ENCODE measurements at places on chromosomes 16 and 17.
A peak's percentile ranks its signal among the peaks of the same experiment; 100 is the strongest.

- no peak for DNase-seq
Observed at GRCh38 chr16:16016388-16016964, 67.1 kb downstream of the ABCC1 start.

- DNase-seq: no peak
Observed at GRCh38 chr16:69483611-69484010, 59.2 kb downstream of the CYB5B start.

GRCh38 chr16:10669791-10670190 lies 24.9 kb downstream of the TEKT5 start:
- no peak for DNase-seq

GRCh38 chr17:80835816-80836657 lies 155.6 kb upstream of the CHMP6 start:
- no peak for DNase-seq

GRCh38 chr16:50278251-50278650 lies 11.9 kb downstream of the ADCY7 start:
- DNase-seq: no peak

- DNase-seq: no peak
Observed at GRCh38 chr16:85473323-85473722, 139.8 kb upstream of the GSE1 start.

GRCh38 chr16:50741781-50742575 lies at the start of gene CYLD:
Gene CYLD, plus strand, starts transcription at chr16:50742086. Its CDS starts 7,613 bp downstream, at chr16:50749699.
- DNase-seq: peak; percentile 100

DNA sequence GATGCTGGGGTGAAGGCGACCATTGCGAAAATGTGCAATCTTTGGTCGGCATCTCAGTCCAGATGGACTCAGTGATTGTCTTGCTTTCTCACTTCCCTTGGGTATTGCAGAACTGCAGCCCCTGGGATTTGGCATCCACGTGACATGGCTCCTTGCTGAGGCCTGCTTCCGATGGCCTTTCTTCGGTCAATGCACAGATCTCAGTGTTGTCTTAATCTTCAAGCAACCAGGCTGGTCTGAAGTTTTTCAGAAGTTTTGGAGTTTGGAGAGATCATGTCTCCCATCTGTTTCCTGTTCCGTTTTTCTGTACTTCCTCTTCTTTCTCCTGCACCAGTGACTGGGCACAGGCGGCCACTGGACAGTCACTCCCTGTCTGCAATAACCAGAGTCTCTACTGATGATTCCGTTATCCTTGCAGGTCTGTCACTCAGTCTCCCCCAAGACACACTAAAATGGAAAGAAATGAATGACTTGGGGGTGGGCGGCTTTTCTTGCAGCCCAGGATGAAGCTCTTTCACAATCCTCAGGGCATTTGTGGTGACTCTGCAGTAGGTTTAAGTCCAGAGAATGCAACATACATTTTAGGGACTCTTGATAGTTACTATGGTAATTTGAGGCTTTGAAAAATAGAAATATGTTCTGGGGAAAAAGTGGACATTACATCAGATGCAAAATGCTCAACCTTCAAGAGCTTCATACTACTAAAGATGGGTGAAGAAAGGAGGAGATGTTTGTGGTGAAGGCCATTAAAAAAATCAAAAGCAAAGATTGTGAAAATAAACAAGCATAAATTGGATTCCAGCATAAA lies 106.3 kb upstream of the ZFHX3 start:
- DNase-seq: no peak

GRCh38 chr17:7196651-7197401 lies 17.7 kb upstream of the ASGR1 start:
- no peak for DNase-seq

DNA sequence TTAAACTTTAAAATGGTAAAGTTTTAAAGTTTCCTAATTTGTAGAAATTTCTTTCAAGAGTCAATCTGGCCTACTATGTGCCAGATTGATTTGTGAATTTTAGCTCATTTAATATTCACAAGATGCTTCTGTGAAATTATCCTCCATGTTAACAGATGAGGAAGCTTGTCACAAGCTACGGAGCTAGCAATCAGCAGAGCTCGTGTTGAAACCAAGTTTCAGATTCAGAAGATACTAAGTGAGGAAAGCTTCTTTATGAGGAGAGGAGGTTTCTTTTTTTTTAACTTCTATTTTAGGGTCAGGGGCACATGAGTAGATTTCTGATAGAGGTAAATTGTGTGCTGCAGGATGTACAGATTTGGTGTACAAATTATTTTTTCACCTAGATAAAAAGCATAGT lies 135.9 kb downstream of the HS3ST4 start:
- DNase-seq: no peak

DNA sequence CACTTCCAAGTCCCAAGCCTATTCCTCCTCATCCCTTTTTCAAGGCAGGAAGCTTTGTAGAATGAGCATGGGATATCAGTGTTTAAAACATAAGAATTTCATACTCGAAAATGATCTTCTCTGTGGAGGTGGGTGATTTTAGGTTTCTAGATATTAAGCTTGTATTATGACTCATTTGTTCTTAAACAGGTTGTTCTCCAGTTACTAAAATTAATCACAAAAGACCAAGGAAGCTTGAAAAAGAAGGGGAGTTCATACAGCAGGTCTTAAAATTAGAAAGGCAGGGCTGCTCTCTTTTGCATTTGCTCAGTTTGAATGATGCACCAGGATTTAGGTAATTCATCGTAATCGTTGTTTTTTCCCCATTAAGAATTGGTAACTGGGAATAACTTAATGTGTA lies 208.7 kb downstream of the PRKCA start:
- DNase-seq: no peak

DNA sequence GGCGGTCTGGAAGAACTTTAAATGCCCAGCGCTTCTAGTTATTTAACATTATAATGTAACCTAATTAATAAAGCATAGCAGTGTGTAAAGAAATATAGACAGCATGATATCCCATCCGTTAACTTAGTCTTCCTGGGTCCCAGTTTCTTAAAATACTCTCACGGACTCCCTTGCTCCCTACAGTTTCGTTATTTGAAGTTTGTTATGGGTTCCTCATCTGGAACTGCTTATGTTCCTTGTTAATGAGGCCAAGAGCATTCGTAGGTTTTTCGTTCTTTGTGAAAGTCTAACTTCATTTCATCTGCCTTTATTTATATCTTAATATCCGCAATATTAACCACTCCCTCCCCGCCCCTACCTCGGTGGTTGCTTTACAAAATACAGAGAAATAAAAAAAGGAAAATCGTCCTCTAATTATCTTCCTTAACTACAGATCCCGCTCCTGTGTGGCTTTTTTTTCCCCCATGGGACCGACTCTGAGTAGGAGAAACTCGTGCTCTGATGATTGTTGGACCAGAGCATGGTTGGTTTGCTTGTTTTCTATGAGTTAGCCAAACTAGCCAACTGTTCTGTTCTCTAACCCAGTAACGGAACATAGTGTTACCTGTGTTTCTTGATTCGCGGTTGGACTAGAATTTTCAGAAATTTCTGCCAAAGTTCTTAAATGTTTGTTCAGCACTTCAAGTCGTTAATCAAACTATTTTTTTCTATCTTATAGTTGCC lies 863 bp downstream of the ADPRM start:
- DNase-seq: peak; percentile 5

- no peak for DNase-seq
Observed at GRCh38 chr17:70774339-70775117, 605.2 kb downstream of the KCNJ2 start.

- peak; percentile 89 for DNase-seq
Observed at GRCh38 chr17:50707289-50708049, at the start of gene ANKRD40. Gene ANKRD40, minus strand, starts transcription at chr17:50707914. Its CDS starts 260 bp downstream, at chr17:50707654.

- no peak for DNase-seq
Observed at GRCh38 chr17:11493936-11494335, 104.3 kb upstream of the DNAH9 start.

DNA sequence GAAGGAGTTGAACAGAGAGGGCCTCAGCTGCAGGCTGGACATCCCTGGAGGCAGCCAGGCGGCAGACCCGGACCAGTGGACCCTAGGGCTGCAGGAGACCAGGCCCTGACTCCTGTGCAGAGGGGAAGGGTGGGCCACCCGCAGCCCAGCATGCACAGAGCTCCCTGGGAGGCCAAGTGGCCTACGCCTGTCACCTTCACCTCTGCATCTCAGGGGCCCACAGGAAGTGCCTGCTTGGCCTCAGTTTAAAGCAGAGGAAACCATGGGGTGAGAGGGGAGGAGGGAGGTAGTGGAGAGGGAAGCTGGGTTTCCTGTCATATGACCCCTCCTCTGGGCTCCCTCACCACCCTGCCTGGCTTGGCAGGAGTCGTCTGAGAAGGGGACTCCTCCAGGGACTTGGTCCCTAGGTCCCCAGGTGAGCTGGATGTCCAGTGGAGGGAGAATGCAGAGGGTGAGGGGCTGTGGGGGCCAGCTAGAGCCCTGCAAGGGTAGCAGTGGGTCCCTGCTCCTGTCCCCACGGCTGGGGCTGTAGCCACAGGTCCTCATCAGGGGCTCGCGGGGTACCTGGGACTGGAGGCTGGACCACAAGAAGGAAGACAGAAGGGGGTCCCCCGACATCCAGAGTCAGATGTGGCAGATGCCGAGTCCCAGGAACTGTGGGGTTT lies at the start of gene TMC8:
Gene TMC8 (plus strand): TSS at position 335 of the 665 bp plus-strand sequence. CDS start 818 bp downstream, outside the sequence.
- DNase-seq: peak; percentile 95

DNA sequence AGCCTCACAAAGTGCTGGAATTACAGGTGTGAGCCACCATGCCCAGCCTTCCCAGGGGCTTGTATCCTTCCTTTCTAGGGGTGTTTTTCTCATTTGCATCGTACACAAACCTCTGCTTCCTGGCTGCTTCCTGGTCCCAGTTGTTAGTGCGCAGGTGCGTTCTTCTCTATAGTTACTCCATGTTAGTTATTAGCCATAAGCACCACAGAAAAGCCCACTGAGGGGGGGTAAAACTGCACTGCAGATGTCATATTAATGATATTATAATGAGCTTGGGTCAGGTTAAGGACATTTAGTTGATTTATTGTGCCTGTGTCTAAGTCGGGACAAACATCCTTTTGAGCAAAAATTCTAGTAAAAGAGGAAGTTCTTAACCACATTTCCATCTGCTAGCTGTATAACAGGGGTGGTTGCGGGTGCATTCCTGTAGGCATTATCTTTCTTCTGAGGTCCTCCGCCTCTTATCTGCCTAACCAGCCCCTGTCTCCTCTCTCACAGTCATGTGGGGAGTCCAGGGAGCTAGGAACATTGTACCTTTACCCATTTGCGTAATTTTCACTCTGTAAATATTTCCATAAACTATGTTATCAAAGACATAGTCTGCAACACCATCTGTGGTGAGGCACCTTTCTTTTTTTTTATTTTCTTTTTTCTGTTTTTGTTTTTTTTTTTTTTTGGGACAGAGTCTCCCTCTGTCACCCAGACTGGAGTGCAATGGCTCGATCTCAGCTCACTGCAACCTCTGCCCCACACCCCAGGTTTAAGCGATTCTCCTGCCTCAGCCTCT lies 23.6 kb upstream of the ATF7IP2 start:
- no peak for DNase-seq

DNA sequence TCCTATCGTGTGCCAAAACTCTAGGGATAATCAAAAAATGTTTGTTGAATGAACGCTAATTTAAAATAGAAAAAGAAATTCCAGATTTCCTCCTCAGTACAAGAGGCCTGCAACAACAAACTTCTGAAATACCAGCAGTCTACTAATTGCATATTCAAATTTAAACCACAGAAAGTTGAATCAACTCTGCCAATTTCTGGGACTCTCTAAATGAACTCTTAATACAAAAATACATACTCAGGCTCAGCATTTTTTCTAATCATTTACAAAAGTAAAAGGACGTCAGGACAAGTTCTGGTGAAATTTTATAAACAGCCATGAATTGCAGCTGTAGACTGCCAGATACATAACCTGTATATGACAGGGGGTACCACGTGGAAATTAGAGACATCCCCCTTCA lies 49.0 kb downstream of the KANSL1 start:
- no peak for DNase-seq

- DNase-seq: no peak
Observed at GRCh38 chr16:3876695-3877094, 3.8 kb downstream of the CREBBP start.

GRCh38 chr17:61253362-61253761 lies 146.3 kb upstream of the TBX2 start:
- DNase-seq: no peak

GRCh38 chr17:8326511-8327302 lies 12.9 kb upstream of the ODF4 start:
- DNase-seq: peak; percentile 9

GRCh38 chr17:3755335-3756030 lies 31.8 kb downstream of the HASPIN start:
- no peak for DNase-seq

All from T-helper 2 cell (primary cell).